ENCODE measurements at places on chromosomes 12 and 14. TPM values are rescaled to one million over a fixed set of nuclear protein-coding genes. Genes with fewer than 3 reads are reported as not detected.

The DIO2 gene
- total RNA-seq: 3.3 TPM

DNA sequence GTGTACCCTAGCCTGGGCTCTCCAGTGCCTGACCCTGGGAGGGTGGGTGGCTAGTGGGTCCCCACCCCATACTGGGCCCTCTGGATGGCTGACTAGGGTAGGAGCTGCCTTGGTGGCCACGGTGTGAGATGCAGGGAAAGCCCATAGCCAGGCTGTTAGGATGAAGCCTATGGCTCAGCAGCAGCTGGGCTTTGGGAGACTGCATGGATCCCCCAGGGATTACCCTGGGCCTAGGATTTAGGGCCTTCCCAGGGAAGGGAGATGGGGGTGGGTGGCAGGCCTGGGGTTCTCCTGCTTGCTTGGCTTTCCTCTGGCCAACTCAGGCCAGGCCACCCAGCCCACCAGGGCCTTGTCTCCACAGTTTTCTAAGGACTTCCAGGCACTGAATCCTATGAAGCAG, 6.3 kb downstream of the GSTZ1 start:
- DNase-seq: no peak

DNA sequence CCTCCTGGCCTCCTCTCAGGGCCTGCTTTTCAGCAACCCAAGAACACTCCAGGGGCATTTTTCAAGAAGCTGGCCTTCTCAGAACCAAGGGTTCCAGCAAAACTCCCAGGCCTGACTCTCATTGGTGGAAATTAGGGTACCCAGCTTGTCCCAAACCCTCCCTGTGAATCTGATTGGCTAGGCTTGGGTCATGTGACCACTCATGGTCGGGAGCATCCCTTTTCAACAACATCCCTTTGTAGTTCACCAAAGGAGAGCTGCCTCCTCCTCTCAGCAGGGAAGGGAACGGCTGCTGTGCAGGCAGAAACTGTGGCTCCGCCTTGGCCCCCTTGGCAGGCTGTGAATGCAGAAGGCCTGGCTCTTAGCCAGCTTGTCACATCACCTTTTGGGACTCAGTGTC, 94.5 kb downstream of the AACS start:
- DNase-seq: no peak

DNA sequence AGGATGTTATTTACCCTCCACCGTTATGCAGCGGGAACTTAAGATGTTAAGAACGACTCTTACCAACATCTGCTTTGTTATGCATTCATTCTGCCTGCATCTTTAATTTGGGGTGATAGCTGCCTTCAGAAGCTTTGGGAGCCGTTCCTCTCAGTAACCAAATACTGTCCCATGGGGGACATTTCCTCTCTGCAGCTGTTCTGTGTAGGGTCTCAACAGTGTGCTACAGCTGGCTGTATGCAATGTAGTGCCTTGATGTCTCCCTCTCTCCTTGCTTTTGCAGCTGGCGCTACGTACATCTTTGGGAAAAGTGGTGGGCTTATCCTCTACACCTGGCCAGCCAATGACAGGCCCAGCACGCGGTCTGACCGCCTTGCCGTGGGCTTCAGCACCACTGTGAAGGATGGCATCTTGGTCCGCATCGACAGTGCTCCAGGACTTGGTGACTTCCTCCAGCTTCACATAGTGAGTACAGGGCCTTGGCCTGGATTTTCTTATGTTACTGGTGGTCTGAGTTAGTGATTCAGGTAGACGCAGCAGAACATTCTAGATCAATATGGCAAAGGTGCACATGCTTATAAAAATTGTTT, 744.3 kb downstream of the DIO2 start:
- DNase-seq: no peak

The C12orf56 gene
- total RNA-seq: 0.77 TPM

The FZD10 gene
- not detected for total RNA-seq

The CYP27B1 gene
- total RNA-seq: under 0.01 TPM

The TAS2R10 gene
- total RNA-seq: 0.50 TPM

Measured in fibroblast of lung (primary cell).